Vagina (tissue), 2 donors: ENCODE measurements at places on chromosomes 1 and 21.

DNA sequence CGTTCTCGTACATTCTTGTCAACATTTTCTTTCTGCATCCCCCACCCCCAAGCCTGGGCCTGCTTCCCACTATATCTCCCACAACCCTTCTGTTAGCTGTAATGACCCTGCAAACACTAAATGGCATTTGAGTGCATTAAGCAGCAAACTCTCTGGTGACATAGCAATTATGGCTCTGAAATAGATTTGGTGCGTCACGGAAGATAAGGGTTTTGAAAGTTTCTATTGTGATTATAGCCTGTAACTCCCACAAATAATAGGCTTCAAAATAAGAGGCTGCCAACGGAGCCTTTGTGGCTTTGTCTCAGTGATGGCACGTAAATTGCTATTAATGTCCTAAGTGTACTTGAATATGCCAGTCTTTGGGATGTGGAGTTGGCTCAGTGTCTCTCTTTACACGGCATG, 277.6 kb downstream of the PBX1 start:
- DNase-seq: no peak

DNA sequence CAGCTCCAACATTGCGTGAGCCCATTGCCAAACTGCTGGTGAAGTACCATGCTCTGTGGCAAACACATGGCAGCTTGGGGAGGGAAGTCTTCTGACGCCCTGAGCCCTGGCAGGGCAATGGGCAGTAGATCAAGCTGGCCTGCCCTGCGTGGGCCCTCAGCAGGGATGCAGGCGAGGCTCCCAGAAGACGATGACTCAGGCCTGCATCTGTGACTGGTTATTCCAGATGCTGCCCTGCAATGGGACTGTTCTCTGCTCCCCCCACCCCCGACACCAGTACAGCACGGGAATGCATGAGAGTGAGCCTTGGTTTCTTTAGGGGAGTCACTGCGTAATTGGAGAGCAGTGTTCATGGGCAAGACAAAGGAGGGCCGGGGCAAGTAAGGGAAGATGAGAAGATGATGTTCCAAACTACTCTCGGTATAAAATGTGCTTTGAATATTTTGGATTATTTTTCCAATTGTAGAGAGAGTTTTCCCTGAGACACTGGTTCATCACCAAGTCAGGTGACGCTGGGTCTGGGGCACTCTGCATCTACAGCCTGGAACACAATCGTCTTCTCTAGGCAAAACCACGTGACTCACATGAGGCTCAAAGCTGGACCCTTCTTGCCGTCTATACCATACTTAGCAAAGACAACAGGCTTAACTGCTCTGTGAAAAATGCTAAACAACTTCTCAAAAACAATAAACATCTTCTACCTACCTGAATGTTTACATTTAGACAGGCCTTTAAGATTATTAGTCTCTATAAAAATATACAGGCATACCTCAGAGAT, 9.0 kb upstream of the C1orf198 start:
- no peak for DNase-seq

DNA sequence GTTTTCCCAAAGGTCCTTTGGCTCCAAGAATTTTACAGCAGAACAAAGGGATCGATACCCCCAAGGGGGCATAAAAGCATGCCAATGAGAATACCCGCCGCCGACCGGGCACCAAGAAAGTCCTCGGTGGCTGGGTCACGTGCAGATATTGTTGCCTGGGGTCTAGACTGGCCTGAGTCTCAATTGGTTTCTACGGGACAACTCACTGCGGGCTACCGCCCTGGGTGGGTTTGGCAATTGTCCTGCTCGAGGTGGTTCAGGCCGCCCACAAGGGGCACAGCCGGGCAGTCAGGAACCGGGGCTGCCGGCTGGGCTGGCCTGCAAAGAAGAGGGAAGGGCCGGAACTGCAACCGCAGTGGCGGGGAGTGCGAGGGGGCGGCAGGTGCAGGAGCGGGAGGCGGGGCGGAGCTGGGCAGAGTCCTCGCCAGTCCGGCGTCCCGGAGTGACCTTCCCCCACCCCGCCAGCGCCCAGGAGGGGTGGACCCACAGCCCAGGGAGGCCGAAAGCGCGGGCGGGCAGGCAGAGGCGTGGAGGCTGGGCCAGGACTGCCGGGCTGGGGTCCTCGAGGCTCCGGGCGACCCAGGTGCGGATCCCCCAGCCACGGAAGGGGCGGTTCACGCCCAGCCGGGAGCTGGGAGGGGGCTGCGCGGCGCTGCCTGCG, 926 bp upstream of the ATP1B1 start:
- DNase-seq: no peak

GRCh38 chr1:109895720-109896504, 14.7 kb upstream of the CSF1 start:
- no peak for DNase-seq

DNA sequence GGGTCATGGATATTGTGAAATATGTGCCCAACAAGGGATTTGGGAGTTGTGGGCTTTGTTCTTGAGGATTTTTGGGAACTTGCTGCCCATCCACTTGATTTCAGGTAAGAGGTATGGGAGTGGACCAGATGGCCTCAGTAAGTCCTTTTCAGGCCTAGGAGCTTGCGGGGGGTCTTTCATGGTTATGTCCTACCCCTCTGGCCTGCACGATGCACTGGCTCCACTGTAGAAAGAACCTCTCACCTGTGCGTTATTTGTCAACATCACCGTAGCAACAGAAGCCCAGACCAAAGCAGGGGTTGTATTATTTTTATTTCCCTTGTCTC, 8.6 kb downstream of the RIIAD1 start:
- no peak for DNase-seq

DNA sequence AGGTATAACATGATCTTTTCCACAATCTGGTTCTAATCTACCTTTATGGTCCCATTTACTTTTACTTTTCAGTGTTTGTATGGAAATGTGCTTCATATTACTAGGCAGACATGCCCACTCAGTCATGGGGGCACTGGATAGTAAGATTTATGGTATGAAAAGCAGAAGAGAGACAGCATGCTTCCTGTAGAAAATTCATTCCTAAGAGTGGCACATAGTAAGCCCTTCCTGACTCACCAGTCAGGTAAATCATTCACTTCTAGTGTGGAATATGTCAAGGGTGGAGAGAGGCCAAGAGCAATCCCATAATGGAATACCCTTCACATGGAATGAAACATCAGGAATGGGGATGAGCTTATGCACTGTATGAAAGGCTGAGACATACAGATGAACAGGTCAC, 49.5 kb upstream of the BCL10 start:
- no peak for DNase-seq

DNA sequence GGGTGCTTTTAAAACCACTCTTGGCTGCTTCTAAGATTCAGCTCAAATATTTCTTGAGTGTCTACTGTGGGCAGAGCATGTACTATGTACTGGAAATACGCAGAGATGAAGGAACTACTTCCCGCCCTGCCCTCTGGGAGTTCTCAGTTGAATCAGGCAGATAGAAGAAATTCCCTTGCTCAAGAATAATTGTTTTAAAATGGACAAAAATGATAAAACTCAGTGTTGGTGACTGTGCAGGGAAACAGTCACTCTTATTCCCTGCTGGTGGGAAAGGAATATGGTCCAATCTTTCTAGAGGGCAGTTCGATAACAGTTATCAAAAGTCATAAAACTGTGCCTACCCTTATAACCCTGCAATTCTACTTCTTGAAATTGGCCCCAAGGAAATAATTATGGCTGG, 16.9 kb upstream of the GRHL3 start:
- DNase-seq: no peak

DNA sequence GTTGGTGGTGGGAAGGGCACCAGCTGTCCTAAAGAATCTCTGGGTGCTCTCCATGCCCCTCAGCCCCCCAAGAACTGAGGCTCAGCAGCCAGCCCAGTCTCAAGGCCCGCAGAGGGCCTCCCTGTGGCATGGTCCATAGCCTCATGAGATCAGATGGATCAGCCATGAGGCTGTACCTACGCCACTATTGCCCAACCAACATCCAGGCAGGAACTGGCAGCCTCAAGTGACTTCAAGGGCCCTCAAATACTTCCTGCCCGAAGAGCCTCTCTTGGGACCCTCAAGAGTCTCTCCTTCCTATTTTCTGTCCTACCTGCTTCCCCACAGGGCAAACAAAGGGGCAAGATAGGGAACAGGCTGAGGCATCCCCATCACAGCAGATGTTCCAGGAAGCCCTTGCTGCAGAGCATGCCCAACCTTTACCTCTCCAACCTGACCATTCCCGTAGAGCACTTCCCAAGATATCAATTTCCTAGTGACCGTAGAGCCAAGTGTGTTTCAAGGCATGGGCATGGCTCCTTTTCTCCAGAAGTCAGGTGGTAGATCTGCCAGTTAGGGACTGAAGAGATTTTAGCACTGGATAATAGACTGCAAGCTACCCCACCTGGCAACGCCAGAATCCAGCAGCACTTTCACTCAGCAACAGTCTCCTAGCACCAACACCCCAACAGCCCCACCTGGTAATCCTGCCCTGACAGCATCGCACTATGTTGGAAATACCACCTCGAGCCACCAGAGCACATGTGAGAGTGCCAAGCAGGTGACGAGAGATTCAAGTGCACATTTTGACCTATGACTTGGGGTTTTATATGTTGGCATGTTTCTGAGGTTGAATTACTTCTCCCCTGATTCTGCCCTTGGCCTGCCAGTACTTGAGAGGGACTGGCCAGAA, 13.7 kb upstream of the MFSD2A start:
- no peak for DNase-seq

DNA sequence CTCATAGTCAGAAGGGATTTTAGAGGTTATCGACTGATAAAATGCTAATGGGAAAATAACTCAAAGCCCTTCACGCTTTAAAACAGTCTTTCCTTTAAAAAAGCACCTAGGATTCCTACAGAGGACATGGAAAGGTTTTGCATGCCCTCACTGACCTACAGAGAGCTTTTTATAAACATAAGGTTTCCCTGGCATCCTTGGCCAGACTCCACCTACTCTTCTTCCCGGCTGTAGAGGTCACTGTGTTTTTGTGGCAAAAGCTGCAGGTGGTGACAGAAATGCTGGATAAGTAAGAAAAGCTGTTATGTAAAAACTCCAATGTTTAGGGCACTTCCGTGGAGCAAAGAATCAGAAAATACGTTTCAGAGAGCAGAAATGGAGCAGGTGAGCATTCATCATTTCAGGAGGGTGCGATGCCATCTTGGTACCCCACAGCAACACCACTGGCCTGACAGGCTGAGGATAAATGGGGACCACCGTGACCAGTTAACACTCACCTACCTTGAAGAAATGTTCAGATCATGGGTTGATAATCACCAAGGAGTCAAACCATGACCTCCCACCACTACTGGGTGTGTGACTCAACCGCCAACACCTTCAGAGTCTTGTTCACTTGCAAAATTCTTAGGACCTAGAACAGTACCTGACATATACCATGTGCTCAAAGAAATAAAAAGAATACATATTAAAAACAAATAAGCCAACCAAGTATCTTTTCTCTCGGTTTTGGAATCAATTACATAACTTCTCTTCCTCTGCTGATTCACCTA, 46.6 kb downstream of the SSBP3 start:
- no peak for DNase-seq

DNA sequence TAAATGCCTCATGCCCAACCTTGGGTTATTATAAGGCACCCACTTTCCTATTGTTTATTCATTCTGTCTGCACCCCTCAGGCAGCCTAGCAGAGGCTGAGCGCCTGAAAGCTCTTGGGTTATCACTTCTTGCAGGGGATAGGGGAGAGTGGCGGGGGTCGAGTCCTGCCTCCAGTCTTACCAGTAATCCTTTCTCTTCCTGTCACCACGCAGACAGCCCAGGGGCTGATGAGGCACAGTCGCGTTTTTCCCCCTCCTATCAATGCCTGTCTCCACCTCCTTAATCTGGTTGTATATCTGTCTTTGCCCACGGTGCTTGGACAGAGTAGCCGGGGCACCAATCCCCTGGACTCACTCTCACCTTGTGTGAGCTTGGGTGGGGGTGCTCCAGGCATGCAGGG, 733.1 kb downstream of the MATN1 start:
- DNase-seq: peak; percentile 70

DNA sequence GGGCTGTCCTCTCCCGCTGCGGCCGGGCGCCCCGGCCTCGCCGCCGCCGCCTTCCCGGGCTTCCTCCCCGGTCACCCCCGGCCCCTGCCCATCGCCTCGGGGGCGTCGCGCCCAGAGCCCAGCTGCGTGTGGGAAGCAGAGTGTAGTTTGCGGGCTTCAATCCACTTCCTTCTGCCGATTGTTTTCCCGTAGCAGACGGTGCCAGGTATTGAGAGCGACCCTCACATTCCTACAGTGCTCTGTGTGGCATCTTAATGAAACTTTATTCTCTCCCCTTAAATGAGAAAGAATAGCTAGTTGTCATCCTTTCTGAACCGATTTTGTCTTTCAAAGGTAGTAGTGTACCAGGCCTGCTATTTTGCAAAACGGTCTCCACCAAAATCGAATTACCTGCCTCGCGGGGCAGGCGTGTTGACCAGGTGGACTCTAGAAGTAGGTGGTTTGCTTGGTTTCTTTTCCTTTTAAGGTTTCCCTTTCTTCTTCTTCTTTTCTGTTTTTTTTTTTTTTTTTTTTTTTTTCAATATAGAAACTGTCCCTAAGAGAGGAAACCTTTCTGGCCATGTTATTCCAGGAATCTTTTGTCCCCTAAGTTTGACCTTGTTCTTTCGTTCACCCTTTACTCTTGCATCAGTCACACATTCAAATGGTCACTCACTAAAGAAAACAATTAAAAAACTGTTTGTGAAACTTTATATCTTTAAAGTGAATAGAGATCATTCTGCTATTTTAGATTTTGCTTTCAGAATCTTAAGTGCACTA, 881 bp downstream of the USP25 start:
- DNase-seq: no peak

DNA sequence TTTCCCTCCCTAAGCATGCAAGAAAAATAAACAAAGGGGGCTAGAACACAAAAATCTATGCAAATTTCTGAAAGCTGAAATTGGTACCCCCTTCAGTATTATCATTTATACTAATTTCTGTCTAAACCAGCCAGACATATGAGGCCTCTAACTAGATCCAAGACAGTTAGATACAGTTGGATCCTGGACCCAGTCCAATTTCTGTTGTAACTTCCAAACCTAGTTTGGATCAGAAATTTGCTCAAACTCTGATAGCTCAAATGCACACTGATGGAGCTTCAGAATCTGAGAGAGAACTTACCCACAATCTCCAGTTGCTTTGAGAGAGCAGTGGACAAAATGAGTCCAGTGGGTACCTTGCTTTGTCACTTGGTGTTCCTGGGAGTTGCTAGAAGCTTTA, 11.9 kb downstream of the CEP350 start:
- no peak for DNase-seq

GRCh38 chr1:3457910-3458883, 3.7 kb downstream of the ARHGEF16 start:
- DNase-seq: no peak

GRCh38 chr21:21096956-21097355, 98.7 kb downstream of the NCAM2 start:
- no peak for DNase-seq

DNA sequence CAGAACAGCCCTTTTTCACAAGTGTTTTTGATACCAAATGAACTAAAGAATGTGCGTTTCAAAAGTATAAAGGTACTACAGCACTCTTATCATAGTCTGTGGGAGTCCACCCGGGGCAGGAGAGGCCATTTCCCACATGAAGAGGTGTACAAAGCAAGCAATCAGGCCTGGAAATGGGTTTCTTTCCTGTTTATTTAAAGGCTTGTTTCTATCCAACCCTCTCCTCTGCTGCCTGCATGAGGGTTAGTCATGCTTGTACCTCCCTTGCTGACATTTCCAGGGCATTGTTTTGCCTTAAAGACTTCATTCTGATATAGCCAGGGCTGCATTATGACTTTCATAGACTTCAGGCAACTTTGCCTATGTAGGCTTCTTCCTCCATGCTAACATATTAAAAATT, 11.6 kb downstream of the SELP start:
- no peak for DNase-seq

- no peak for DNase-seq
Observed at GRCh38 chr1:226629210-226629895, 80.8 kb downstream of the STUM start.
